Tibial nerve (tissue), 4 donors: ENCODE measurements at places on chromosomes 4 and X. TPM values are rescaled to one million over a fixed set of nuclear protein-coding genes. Genes with fewer than 3 reads are reported as not detected.

DNA sequence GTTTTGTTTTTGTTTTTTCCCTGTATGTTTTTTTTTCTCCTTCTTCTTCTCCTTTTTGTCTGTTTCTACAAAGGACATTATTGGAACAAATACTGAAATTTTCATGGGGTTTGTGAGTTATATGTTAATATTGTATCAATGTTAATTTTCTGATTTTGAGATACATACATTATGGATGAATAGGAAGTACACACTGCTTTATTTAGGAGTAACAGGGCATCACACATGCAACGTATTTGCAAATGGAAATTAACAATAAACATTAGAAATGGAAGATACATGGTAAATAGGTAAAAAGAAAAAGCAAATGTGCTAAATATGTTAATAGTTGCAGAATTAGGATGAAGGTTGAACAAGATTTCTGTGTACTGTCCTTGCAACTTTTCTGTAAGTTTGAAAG, 477.2 kb upstream of the INTU start:
- H3K36me3 ChIP-seq, result no peaks in the 10 kb centered on the region
- H3K27ac ChIP-seq, result no peak overlapping the region
- no peak overlapping the region for H3K4me3 ChIP-seq
- no peaks in the 10 kb centered on the region for H3K27me3 ChIP-seq
- DNase-seq, result no peak

DNA sequence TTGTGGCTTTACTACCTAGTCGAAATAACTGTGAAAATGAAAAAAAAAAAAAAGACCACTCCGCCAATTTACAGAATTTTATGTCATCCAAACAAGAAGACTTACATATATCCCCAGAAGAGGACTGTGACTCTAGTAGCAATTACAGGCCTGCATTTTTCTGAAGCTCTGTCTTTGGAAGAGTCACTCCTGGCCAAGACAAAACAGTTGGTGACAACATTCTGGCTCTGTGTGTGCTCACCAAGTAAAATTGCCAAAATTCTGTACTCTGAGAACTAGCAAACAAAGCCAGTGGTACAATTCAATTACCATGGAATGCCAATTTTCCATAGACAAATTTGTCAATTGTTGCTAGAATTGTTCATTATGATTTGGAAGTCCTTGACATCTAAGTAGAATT, 311.1 kb downstream of the PDGFC start:
- H3K27me3 ChIP-seq, result no peaks in the 10 kb centered on the region
- H3K4me1 ChIP-seq, result no peaks in the 10 kb centered on the region
- no peak overlapping the region for H3K27ac ChIP-seq
- H3K36me3 ChIP-seq, result no peaks in the 10 kb centered on the region
- DNase-seq, result no peak
- H3K4me3 ChIP-seq, result no peak overlapping the region

GRCh38 chrX:123600181-123600580, 132.7 kb downstream of the THOC2 start:
- H3K36me3 ChIP-seq, result no peaks in the 10 kb centered on the region
- no peak for DNase-seq
- H3K4me3 ChIP-seq, result no peak overlapping the region
- no peak overlapping the region for H3K27ac ChIP-seq
- no peaks in the 10 kb centered on the region for H3K27me3 ChIP-seq

DNA sequence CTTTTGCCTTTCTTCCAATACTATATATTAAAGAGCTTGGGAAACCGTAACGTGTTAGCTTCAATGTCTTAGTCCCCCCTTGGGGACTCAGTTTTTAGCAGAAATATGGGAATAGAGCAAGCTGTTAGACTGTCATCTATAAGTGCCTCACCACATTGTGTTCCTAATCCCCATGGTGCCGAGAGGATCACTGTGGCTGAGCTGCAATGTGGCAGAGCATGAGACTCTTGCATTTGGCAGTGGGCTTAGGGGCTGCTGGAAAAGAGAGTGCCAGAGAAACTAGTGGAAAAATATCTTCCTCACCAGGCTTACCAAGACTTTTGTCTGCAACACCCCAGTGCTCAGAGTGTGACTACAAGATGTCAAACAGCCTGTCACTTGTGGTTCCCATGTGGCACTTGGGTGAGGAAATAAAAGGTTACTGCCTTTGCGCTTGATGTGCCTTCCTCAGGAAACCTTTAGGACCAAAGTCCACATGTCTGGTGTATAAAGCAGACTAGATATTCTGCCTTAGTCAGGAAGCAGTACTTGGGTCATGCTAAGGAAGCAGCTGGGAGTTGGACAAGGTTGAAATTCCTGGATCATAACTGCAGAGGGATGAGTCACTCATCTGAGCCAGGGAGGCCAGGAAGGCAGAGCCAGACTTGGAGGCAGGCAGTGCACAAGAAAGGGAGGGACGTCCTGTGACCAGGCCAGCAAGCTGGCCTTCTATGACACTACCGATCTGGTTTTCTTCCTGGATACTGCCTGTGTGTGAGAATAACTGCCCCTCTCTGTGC, 9.7 kb upstream of the MAGEA4 start:
- H3K4me3 ChIP-seq, result no peak overlapping the region
- no peaks in the 10 kb centered on the region for H3K27me3 ChIP-seq
- no peak overlapping the region for H3K27ac ChIP-seq
- DNase-seq, result peak; percentile 12

DNA sequence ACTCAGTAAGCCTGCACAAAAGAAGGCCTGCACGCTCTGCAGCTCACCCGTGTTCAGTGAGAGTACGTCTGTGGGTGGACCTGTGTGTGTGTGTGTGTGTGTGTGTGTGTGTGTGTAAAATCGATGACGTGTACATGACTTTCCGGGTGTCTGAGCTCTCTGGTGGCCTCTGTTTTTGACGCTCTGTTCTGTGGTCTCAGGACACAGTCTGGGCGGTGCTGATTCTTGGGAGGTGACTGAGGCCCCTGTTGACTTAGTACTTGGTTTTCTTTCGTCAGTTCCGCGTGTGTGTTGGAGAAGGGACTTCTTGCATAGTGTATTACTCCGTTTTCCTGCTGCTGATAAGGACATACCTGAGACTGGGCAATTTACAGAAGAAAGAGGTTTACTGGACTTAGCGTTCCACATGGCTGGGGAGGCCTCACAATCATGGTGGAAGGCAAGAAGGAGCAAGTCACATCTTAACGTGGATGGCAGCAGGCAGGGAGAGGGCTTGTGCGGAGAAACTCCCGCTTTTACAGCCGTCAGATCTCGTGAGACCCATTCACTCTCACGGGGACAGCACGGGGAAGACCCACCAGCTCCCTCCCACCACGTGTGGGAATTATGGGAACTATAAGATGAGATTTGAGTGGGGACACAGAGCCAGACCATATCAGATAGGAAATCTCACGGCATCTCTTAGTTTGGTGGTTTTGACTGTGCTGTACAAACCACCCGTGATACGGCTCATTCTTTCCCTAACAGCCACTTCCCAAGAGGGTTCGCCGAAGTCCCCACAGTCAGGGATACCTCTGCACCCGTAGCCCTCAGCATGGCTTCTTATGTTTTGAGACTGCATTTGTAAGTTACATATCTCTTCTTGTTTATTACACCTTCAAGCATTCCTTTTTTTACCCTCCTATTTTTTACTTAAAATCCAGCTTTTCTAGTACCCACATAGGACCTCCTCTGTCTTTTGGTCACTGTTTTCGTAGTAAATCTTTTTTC, 24.5 kb downstream of the UVSSA start:
- H3K27ac ChIP-seq, result no peak overlapping the region
- no peak for DNase-seq
- H3K4me3 ChIP-seq, result no peak overlapping the region

DNA sequence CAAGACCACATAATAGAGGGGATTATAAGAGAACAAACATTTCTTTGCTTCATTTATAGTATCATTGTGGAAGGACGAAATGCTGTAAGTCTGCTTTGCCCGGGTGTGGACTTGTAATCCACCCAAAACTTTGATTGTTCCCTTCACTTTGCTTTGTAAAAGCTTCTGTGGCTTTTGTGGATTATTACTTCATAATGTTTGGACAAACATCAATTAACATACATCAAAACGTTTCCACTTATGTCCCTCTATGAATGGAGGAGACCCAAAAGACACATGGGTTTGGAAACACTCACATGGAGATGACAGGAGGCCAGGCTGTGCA, 415.4 kb downstream of the SPRY1 start:
- H3K4me3 ChIP-seq, result no peak overlapping the region
- H3K4me1 ChIP-seq, result no peaks in the 10 kb centered on the region
- DNase-seq, result no peak
- H3K27ac ChIP-seq, result peak overlapping the region; percentile 70

GRCh38 chr4:184451726-184452125, 22.6 kb downstream of the IRF2 start:
- peak overlapping the region; percentile 25 for H3K27ac ChIP-seq
- DNase-seq, result no peak
- H3K27me3 ChIP-seq, result no peaks in the 10 kb centered on the region
- H3K4me1 ChIP-seq, result peaks cover 60% of the 10 kb centered on the region

DNA sequence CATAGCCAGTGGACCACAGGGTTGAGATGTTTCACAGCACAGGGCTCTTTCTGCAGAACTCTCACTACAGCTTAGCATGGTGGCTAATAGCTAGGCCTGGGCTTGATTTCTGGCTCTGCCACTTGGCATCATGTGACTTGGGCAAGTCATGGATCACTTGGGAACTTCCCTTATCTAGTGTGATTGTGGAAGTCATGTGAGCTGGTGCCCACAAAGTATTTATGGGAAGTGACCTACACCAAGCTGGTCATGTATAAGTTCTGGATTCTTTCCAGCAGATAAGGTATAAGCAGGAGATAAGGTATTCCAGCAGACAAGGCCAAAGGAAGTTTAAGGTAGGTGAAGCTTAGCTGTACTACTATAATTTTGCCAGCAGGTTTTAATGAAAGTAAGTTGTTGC, 61.0 kb downstream of the REELD1 start:
- no peak overlapping the region for H3K4me3 ChIP-seq
- peaks cover 4% of the 10 kb centered on the region for H3K36me3 ChIP-seq
- H3K4me1 ChIP-seq, result no peaks in the 10 kb centered on the region
- no peak for DNase-seq
- no peaks in the 10 kb centered on the region for H3K27me3 ChIP-seq
- H3K27ac ChIP-seq, result no peak overlapping the region

DNA sequence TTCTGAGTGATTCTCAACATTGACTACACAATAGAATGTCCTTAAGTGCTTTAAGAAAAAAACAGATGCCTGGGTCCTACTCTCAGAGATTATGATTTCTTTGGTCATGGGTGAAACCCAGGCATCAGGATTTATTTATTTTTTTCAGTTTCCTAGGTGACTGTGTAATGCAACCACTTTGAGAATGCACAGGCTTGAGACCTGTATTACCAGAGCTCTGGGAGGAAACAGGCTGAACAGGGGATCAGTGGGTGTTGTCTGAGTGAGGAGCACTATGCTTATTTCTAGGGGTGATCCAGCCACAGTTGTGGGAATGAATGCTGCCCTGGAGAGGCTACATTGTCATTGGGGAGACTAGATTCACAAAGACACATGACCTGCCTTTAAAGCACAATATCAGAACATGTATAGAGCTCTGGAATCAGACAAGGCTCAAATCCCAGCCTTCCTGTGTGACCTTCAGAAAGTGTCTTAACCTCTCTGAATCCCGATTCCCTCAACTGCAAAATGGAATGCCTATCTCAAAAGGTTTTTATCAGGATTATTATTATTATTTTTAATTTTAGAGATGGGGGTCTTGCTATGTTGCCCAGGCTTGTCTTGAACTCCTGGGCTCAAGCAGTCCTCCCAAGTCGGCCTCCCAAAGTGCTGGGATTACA, 61.6 kb upstream of the PRPS1 start:
- no peaks in the 10 kb centered on the region for H3K36me3 ChIP-seq
- H3K4me3 ChIP-seq, result no peak overlapping the region
- H3K4me1 ChIP-seq, result no peaks in the 10 kb centered on the region
- H3K27ac ChIP-seq, result no peak overlapping the region

DNA sequence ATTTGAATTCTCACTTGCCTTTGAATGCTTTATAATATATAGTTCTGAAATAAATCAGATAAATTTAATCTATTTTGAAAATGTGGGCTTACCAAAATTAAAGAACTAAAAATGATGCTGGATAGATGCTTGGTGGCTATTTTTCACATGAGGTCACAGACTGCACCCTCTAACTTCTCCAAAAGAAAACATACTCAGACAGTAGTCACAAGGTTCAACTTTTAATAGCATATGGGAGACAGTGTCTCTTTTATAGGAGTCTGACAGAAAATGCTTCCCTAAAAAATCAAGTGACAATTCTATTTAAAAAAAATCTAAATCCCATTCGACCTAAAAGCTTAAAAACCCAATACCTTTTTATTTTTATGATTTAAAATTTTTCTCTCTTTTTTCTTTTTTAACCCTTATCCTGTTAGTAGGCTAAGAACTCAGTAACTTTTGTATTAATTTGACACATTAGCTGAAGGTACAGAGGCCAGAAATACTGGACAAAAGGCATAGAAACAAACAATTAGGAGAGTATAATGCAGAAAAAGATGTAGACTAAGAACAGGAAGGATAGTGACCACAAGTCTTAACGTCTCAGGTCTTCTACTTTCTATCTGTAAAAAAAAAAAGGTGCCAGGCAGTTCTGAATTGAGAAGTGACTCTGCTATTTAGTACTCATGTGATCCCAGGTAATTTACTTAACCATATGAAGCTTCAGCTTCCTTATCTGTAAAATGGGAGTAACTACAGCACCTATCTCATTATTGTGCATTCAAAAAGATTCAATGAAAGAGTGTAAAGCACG, 7.6 kb downstream of the TIGD4 start:
- no peaks in the 10 kb centered on the region for H3K4me1 ChIP-seq
- H3K27ac ChIP-seq, result no peak overlapping the region
- no peak for DNase-seq
- H3K27me3 ChIP-seq, result no peaks in the 10 kb centered on the region
- H3K36me3 ChIP-seq, result no peaks in the 10 kb centered on the region
- H3K4me3 ChIP-seq, result no peak overlapping the region

GRCh38 chr4:153222707-153223426, 18.6 kb downstream of the TRIM2 start:
- peak overlapping the region; percentile 81 for H3K27ac ChIP-seq
- peak; percentile 21 for DNase-seq
- H3K36me3 ChIP-seq, result no peaks in the 10 kb centered on the region
- H3K4me3 ChIP-seq, result peak overlapping the region; percentile 46

- no peaks in the 10 kb centered on the region for H3K27me3 ChIP-seq
- no peaks in the 10 kb centered on the region for H3K4me1 ChIP-seq
- H3K27ac ChIP-seq, result peak overlapping the region; percentile 45
- no peak overlapping the region for H3K4me3 ChIP-seq
- no peaks in the 10 kb centered on the region for H3K36me3 ChIP-seq
Measured at GRCh38 chr4:147842573-147842972, 110.7 kb downstream of the ARHGAP10 start.

GRCh38 chr4:168713253-168713652, 216.4 kb downstream of the PALLD start:
- no peaks in the 10 kb centered on the region for H3K27me3 ChIP-seq
- no peak overlapping the region for H3K4me3 ChIP-seq
- no peaks in the 10 kb centered on the region for H3K36me3 ChIP-seq
- DNase-seq, result no peak
- H3K27ac ChIP-seq, result no peak overlapping the region

GRCh38 chr4:84001876-84002569, 466.1 kb downstream of the GPAT3 start:
- no peak for DNase-seq
- H3K36me3 ChIP-seq, result no peaks in the 10 kb centered on the region
- no peak overlapping the region for H3K4me3 ChIP-seq
- no peaks in the 10 kb centered on the region for H3K27me3 ChIP-seq
- H3K27ac ChIP-seq, result no peak overlapping the region
- no peaks in the 10 kb centered on the region for H3K4me1 ChIP-seq

The ATP2B3 gene
- not detected for total RNA-seq

The FRMD7 gene
- not detected for total RNA-seq

The FAM241A gene
- total RNA-seq, result 2.5 TPM

The EGF gene
- total RNA-seq, result not detected

The ADH1C gene
- total RNA-seq, result 184 TPM

The KLHL13 gene
- 3.0 TPM for total RNA-seq

The BRS3 gene
- total RNA-seq, result not detected

The ANAPC4 gene
- 32.7 TPM for total RNA-seq

The DMRTC1 gene
- total RNA-seq, result not detected

The GRPR gene
- not detected for total RNA-seq
